Calu3 (cell line): ENCODE measurements at places on chromosomes 11 and 22.
A peak's percentile ranks its signal among the peaks of the same experiment; 100 is the strongest.

GRCh38 chr11:94834911-94835593, 66.9 kb downstream of the AMOTL1 start:
- H3K4me1 ChIP-seq = peaks cover 16% of the 10 kb centered on the region
- H3K4me3 ChIP-seq = no peak overlapping the region

DNA sequence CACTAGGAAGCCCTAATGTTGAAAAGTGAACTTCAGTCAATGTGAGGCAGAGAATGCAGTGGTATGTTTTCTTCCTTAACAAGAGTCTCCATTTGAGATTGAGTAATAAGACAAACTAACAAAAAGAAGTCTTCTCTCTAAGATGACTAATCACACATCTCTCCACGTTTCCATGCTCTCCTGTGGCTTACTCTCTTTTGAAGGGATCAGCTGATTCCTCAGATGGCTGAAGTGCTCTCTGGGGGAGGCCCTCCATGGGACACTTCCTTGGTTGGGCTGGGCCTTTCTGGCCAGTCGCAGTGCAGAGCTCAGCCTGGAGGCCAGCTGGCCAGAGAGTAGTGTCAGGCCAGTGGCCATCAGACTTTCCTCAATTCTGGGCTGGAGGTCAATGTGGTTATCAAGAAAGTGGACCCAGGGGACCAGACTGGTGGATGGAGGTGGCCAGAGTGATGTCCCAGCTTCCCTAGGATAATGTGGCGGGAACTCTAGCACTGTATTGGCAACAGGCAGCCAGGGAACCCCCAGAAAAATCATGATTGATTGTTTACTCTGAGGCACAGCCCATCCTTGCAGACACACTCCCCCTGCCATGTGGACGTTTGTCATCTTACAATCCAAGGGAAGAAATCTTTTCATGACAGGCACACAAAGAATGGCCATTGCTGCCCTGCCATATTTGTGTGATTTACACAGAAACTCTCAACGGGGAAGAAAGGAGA, 14.5 kb downstream of the CSRP3 start:
- no peak for DNase-seq
- H3K36me3 ChIP-seq = no peaks in the 10 kb centered on the region
- no peaks in the 10 kb centered on the region for H3K4me1 ChIP-seq
- H3K27ac ChIP-seq = no peak overlapping the region

DNA sequence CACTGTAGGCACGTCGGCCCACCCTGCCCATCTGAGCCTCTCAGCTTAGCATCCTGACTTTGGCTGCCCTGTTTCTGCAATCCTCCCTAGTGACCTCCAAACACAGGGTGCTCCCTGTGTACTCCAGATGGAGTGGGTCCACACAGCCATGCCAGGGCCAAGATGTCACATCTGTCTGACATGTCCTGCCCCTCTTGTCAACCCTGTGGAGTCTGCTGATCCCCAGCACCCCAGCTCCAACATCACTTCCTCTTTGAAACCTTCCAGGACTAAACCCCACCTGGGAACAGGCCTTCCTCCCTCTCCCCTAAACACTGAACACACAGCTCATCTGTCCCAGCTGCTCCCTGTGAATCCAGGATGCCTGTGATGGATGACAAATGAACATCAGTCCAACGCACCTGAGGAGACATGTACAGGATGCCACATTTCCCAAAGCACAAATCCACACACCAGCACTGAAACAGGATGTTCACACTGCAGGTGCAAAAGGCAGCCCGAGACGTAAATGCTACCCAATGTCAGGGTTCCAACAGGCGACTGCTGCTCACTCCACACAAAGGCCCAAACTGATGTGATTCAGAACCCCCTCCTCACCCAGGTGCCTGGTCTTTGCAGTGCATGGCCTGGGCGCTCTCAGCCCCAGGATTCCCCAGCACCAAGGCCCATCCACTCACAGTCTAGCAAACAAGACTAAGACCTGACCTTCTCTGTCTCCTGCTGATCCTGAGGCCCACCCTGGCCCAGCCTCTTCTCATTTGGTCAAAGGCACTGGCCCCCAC, 2.0 kb upstream of the TSSK2 start:
- H3K4me1 ChIP-seq = no peaks in the 10 kb centered on the region
- no peak overlapping the region for H3K27ac ChIP-seq
- no peak overlapping the region for H3K4me3 ChIP-seq
- H3K36me3 ChIP-seq = peaks cover 13% of the 10 kb centered on the region
- no peaks in the 10 kb centered on the region for H3K27me3 ChIP-seq

DNA sequence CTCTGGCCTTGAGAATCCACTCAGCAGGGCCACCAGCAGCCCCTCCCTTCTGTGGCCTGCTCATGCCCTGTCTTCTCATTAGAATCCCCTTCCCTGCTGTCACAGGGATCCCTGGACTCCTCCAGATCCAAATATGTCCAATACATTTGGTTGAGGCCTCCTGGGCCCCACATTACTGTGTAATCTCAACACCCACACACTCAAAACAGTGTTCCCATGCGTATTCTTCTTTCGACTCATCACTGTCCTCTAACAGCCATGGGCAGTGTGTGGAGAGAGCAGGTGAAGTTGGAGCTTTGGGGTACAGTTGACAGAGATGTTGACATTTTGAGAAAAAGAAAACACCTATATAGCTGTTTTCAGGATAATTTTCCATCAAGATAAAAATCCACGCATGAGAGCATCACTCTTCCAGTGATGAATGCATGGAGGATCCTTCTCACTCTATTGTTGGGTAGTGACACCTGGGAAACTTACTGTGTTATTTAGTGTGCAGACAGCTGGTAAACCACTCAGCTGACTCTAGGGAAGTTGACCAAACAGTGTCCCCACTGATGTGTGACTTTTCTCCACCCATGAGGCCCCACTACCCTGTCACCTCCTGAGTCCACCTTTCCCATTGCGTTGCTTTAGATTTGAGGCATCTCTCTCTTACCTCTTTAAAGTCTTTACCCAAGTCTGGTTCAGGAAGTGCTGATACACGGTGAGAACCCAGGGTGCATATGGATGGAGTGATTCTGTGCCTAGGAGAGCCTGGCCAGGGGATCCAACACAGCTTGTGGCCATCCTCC, 28.7 kb upstream of the VPREB1 start:
- H3K4me3 ChIP-seq = no peak overlapping the region
- H3K27ac ChIP-seq = no peak overlapping the region
- no peaks in the 10 kb centered on the region for H3K36me3 ChIP-seq
- peaks cover 3% of the 10 kb centered on the region for H3K4me1 ChIP-seq
- no peak for DNase-seq
- H3K27me3 ChIP-seq = peaks cover 21% of the 10 kb centered on the region

GRCh38 chr11:63551091-63551888, 11.9 kb downstream of the PLAAT2 start:
- H3K4me1 ChIP-seq = peaks cover 10% of the 10 kb centered on the region
- H3K36me3 ChIP-seq = peaks cover 5% of the 10 kb centered on the region
- no peaks in the 10 kb centered on the region for H3K27me3 ChIP-seq
- H3K27ac ChIP-seq = no peak overlapping the region

- no peak overlapping the region for H3K4me3 ChIP-seq
- H3K4me1 ChIP-seq = no peaks in the 10 kb centered on the region
- no peak overlapping the region for H3K27ac ChIP-seq
- H3K36me3 ChIP-seq = no peaks in the 10 kb centered on the region
- H3K27me3 ChIP-seq = no peaks in the 10 kb centered on the region
Observed at GRCh38 chr22:39275814-39276439, 31.1 kb upstream of the PDGFB start.

GRCh38 chr11:133982151-133982550, 25.4 kb upstream of the IGSF9B start:
- no peaks in the 10 kb centered on the region for H3K36me3 ChIP-seq
- no peak overlapping the region for H3K4me3 ChIP-seq
- DNase-seq = no peak

DNA sequence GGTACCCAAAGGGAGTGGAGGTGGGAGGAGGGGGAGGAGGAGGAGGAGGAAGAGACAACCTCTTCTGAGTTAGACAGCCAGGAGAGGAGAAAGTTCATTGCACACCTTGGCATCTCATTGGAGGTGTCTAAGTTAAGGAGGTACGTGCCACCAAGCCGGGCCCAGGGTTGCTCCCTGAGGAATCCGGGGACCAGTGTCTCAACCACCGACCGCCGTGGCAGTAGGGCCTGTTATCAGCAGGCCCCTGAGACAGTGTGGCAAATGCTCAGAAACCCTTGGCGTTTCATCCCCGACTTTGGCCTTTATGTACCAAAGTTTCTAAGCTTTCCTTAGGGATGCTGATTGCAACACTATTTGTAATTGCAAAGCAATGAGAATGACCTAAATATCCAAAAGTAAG, 95.0 kb upstream of the NNMT start:
- no peaks in the 10 kb centered on the region for H3K27me3 ChIP-seq
- H3K4me1 ChIP-seq = peaks cover 9% of the 10 kb centered on the region
- DNase-seq = no peak
- H3K4me3 ChIP-seq = no peak overlapping the region
- no peak overlapping the region for H3K27ac ChIP-seq

- no peaks in the 10 kb centered on the region for H3K27me3 ChIP-seq
- DNase-seq = no peak
- peak overlapping the region; percentile 93 for H3K4me3 ChIP-seq
- peaks cover 24% of the 10 kb centered on the region for H3K4me1 ChIP-seq
Observed at GRCh38 chr22:19943082-19944026, 1.7 kb upstream of the TXNRD2 start.

DNA sequence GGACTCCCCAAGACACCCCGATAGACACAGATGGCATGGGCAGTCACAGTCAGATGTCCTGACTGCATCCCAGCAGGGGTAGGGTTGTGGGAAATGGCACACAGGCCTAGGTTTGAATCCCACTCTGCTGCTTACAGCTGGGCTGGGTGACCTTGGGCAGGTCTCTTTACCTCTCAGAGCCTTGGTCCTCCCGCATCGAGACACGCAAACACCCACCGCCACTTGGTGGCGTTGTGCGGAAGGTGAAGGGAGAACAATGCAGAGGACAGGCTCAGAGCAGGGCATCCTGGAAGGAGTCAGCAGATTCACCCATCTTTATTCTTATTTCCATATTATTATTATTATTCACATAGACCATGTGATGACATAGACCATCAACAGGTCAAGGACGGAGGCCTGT, 140.5 kb downstream of the MIAT start:
- no peak overlapping the region for H3K4me3 ChIP-seq
- H3K36me3 ChIP-seq = no peaks in the 10 kb centered on the region
- DNase-seq = no peak
- no peaks in the 10 kb centered on the region for H3K4me1 ChIP-seq

GRCh38 chr11:69233744-69234570, 60.0 kb upstream of the MYEOV start:
- no peaks in the 10 kb centered on the region for H3K27me3 ChIP-seq
- no peak for DNase-seq
- H3K4me1 ChIP-seq = no peaks in the 10 kb centered on the region
- no peaks in the 10 kb centered on the region for H3K36me3 ChIP-seq
- H3K4me3 ChIP-seq = no peak overlapping the region

DNA sequence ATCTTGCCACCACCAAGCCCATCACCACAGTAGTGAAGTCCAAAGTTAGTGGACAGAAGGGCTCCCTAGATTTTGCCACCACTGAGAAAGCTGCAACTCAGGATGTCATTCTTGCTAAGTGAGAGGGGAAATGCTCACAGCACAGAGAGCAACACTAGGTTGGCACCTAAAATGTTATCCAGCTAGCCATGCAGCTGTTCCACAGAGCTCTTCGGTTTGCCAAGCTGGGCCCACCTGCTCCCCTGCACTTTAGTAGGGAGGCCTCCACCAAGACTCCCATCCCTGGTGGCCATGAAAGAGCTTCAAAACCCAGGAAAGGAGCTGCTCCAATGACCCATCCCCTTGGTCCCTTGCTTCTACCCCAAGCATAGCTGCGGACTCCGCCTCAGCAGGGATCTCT, 63.8 kb downstream of the TRIM29 start:
- H3K27me3 ChIP-seq = peaks cover 70% of the 10 kb centered on the region
- no peak overlapping the region for H3K27ac ChIP-seq
- no peaks in the 10 kb centered on the region for H3K36me3 ChIP-seq
- H3K4me1 ChIP-seq = no peaks in the 10 kb centered on the region
- H3K4me3 ChIP-seq = no peak overlapping the region

DNA sequence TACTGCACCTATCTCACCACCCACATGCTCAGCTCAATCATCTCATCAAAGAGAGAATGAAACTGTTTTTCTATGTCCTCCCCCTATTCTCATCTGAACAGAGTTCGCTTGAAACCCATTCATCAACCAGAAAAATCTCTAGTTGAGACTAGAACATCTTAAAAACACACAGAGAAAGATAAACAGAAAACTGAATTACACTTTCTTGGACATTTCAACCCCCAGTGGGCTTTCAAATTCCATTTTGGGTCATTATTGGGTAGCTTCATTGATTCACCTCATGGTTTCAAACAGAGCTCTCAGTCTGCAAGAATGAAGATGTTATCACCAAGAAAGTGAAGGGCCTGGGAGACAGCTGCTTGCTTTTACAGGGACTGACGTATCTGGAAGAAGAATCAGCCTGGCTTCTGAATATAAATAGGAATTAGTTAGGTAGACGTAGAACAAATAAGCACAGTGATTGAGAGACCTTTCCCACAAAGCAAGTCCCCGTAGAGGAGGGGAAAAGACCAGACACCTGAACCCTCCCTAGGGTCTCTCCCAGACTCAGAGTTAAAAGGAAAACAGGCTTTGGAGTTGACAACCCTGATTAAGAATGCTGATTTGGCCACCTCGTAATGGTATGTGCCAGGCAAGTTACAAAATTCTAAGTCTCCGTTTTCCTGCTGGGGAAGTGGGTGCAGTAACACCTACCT, 155.7 kb downstream of the BBOX1 start:
- no peak for DNase-seq
- H3K4me1 ChIP-seq = peaks cover 11% of the 10 kb centered on the region
- H3K36me3 ChIP-seq = no peaks in the 10 kb centered on the region
- no peak overlapping the region for H3K4me3 ChIP-seq

DNA sequence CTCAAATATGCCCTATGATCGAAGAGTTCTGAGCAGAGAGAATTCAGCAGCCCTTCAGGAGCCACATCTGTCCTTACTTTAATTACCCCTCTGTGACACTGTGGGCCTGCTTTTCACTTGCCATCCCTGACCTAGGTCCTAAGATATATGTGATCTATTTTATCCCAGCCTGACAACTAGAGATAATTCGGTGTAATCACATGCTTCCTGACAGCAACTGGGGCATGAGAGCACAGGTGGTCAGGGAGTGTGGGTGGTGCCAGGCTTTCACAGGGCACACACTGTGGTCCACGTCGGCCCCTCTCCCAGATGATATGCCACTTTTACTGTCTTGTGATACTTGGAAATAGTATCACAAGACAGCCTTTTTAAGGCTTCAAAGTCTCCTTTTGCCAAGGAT, 3.9 kb downstream of the TUBA8 start:
- H3K36me3 ChIP-seq = peaks cover 10% of the 10 kb centered on the region
- H3K4me3 ChIP-seq = no peak overlapping the region
- H3K27me3 ChIP-seq = peaks cover 21% of the 10 kb centered on the region
- H3K4me1 ChIP-seq = peaks cover 17% of the 10 kb centered on the region
